ENCODE measurements at places on chromosomes 4 and X.
A peak's percentile ranks its signal among the peaks of the same experiment; 100 is the strongest.

DNA sequence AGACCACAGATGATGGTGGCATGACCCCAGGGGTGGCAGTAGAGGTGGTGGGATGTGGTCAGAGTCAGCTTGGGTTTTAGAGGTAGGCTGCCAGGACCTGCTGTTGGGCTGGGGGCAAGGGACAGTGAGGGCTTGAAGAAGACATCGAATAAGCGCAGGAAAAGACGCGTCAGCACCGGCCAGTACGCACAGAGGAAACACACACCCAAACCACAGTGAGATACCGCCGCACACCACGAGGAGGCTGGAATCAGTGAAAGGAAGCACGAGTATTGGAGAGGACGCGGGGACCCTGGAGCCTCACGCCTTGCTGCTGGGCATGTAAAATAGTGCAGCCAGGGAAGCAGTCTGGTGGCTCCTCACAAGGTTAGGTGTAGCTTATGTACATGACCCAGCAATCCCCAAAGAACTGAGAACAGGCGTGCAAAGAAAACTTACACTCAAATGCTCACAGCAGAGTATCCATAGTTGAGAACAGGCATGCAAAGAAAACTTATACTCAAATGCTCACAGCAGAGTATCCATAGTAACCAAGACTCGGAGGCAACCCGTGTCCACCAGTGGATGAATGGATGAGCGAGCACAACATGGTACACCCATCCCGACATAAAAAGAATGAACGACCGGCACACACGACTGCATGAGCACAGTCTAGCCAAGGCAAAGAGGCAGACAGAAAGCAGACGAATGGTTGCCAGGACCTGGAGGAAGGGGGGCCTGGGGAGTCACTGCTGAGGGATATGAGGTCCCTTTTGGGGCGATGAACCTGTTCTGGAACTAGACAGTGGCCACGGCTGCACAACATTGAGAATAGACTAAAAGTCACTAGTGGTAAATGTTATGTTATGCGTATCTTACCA lies 13.3 kb downstream of the PDZD4 start:
- no peak overlapping the region for H3K4me3 ChIP-seq
- H3K4me1 ChIP-seq: no peaks in the 10 kb centered on the region

DNA sequence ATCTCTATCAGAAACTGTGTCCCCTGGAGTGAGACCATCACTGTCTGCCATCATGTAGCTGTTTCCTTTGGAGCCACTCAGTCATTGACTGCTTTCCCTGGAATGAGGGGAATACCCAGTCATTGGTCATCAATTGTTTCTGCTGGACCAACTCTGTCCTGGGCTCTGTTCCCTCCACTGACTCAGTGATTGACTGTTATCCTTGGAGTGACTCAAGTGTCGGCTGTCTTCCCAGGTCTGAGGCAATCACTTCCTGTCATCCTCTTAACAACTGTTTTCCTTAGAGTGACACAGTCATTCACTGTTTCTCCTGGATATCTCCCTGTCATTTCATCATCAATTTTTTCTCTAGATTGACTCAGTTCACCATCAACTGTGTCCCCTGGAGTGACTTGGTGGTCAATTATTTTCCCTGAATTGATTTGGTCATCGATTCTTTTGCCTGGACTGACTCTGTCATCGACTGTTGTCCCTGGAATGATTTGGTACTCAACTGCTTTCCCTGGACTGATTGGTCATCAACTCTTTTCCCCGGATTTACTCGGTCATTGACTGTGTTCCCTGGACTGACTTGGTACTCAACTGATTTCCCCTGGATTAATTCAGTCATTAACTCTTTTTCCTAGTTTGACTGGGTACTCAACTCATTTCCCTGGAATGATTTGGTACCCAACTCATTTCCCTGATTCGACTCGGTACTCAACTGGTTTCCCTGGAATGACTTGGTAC lies 327.9 kb upstream of the VCX start:
- no peak overlapping the region for H3K4me3 ChIP-seq
- no peaks in the 10 kb centered on the region for H3K27me3 ChIP-seq
- H3K27ac ChIP-seq: no peak overlapping the region
- no peak for DNase-seq

DNA sequence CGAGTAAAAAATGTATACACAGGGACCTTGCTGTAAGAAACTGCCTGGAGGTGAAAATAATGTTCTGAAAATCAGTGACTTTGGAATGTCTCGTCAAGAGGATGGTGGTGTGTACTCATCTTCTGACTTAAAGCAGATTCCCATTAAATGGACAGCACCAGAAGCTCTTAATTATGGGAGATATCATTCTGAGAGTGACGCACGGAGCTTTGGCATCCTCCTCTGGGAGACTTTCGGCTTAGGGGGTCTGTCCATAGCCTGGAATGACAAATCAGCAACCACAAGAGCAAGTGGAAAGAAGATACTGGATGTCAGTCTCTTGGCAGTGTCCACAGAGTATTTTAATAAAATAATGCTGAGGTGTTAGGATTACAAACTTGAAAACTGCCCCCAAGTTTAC lies 129.4 kb downstream of the THOC2 start:
- no peak overlapping the region for H3K27ac ChIP-seq
- H3K36me3 ChIP-seq: peaks cover 22% of the 10 kb centered on the region
- no peaks in the 10 kb centered on the region for H3K4me1 ChIP-seq
- no peaks in the 10 kb centered on the region for H3K27me3 ChIP-seq
- DNase-seq: no peak

DNA sequence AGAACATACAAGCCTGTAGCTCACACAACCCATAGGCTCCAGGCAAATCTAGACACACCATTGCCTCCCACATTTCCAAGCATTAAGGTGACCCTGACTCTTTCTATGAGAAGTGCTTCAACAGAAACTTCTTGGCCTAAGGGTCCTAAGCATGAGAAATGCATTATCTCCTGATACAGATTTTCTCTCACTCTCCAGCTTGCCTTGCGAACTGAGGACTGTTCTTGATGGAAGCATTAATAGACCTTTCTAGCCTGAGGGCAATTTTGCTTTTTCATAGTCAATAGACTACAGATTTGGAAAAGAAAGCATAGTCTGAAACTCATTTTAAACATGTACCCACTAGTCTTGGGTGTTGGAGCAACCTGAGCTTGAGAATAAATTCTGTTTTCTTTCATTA lies 1801.3 kb upstream of the PCDH7 start:
- DNase-seq: no peak
- H3K4me1 ChIP-seq: no peaks in the 10 kb centered on the region
- H3K27ac ChIP-seq: no peak overlapping the region
- H3K36me3 ChIP-seq: no peaks in the 10 kb centered on the region

- H3K36me3 ChIP-seq: no peaks in the 10 kb centered on the region
- no peaks in the 10 kb centered on the region for H3K27me3 ChIP-seq
- no peak overlapping the region for H3K4me3 ChIP-seq
- peaks cover 23% of the 10 kb centered on the region for H3K4me1 ChIP-seq
- H3K27ac ChIP-seq: no peak overlapping the region
- DNase-seq: peak; percentile 61
These were observed 1.6 kb downstream of the HPGD start for GRCh38 chr4:174520660-174521059.

DNA sequence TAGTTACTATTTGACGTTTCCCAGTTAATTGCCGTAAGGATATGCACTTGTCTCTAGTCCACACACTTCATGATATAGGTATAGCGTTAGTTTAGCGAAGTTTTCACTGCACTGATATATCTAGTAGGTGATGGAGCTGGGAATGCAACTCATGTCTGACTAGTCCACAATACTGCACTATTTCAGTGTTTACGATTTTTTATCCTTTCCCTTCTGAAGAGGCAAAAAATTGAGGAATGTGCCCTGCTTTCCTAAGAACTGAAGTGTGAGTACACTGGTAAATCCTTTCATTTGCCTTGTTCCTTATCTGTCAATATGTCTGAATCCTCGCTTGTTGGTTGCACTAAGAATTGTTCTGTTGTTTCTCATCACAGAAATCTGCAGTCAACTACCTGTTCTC lies 1.0 kb downstream of the RPL36A start:
- DNase-seq: no peak
- H3K4me3 ChIP-seq: peak overlapping the region; percentile 71
- peak overlapping the region; percentile 77 for H3K27ac ChIP-seq
- peaks cover 7% of the 10 kb centered on the region for H3K4me1 ChIP-seq

- no peak for DNase-seq
- H3K27me3 ChIP-seq: peaks cover 61% of the 10 kb centered on the region
- no peak overlapping the region for H3K27ac ChIP-seq
- no peak overlapping the region for H3K4me3 ChIP-seq
These were observed 871 bp upstream of the SLITRK2 start for GRCh38 chrX:145816601-145817315.

DNA sequence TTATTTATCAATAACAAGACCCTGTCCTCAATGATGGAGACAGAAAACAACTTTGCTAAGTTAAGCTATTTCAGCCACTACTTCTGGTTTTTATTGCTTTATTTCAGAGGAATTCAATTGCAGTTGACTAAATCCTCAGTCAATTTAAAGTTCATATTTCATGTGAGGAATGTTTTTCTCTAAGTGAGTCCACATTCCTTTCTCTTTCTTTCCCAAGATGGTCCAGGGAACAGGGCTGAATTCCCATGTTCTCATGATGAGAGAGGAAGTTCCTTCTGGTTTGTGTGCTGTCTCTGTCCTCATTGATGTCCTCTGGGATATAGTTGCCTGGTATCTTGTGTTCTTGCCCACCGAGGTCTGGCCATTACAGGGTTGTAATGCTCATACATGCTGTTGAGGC lies 117.2 kb downstream of the SLIT2 start:
- H3K27me3 ChIP-seq: no peaks in the 10 kb centered on the region
- no peaks in the 10 kb centered on the region for H3K4me1 ChIP-seq
- no peaks in the 10 kb centered on the region for H3K36me3 ChIP-seq
- no peak for DNase-seq
- H3K27ac ChIP-seq: no peak overlapping the region

GRCh38 chrX:129642641-129643040 lies 12.1 kb downstream of the APLN start:
- peak; percentile 58 for DNase-seq
- H3K27ac ChIP-seq: no peak overlapping the region
- H3K4me3 ChIP-seq: no peak overlapping the region
- H3K4me1 ChIP-seq: no peaks in the 10 kb centered on the region

GRCh38 chrX:16931855-16932575 lies 14.4 kb upstream of the REPS2 start:
- no peak overlapping the region for H3K27ac ChIP-seq
- H3K36me3 ChIP-seq: no peaks in the 10 kb centered on the region
- H3K4me1 ChIP-seq: no peaks in the 10 kb centered on the region
- H3K4me3 ChIP-seq: no peak overlapping the region

DNA sequence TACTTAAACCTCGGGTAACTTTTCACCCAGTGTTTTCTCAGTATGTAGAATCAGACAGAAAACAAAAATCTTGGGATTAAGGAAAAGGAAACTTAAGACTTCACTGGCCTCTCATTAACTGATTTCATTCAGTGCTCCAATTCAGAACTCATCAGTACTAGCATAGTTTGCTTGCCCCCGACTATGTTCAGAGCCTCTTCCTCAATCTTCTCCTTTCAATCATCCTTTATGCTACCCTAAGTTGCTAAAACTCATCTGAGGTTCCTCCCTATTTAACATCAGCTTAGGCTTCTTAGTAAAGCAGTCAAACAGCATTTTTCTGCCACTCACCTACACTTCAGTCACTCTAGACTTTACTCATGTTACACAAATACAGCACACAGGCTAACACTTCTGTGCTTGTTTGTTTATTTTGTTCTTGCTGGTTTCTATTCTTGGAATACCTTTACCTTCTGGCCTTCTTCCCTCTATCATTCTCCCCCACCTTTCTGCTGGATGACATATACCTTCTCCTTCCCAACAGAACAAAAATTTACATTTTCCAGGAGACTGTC lies 163.0 kb upstream of the TLL1 start:
- H3K4me3 ChIP-seq: no peak overlapping the region
- no peaks in the 10 kb centered on the region for H3K36me3 ChIP-seq
- H3K27ac ChIP-seq: no peak overlapping the region
- no peaks in the 10 kb centered on the region for H3K4me1 ChIP-seq
- no peak for DNase-seq

- peaks cover 3% of the 10 kb centered on the region for H3K4me1 ChIP-seq
- no peaks in the 10 kb centered on the region for H3K36me3 ChIP-seq
- no peaks in the 10 kb centered on the region for H3K27me3 ChIP-seq
- H3K27ac ChIP-seq: no peak overlapping the region
- no peak for DNase-seq
These were observed 36.4 kb downstream of the TMEM150C start for GRCh38 chr4:82525307-82525911.

GRCh38 chr4:138673053-138673452 lies 342.5 kb upstream of the NOCT start:
- no peak overlapping the region for H3K27ac ChIP-seq
- no peak for DNase-seq
- no peak overlapping the region for H3K4me3 ChIP-seq
- no peaks in the 10 kb centered on the region for H3K36me3 ChIP-seq

DNA sequence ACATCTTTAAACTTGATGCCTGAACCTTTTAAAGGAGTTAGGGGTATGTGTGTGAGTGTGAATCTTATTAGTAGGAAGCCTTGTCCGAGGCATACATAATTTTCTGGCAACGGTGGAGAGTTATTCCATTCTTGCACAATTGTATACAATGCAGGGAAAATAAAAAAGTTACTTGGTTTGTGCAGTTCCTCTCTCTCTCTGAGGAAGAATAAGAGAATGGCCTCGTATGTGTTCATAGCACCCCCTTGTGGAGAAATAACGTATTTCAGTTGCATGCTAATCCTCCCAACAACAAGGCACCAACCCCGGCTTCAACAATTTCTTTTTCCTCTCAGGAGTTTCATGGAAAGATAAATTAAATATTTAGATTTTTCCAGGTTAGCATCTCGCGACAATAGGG lies 33.7 kb upstream of the FGF13 start:
- no peaks in the 10 kb centered on the region for H3K4me1 ChIP-seq
- H3K27ac ChIP-seq: no peak overlapping the region
- no peak overlapping the region for H3K4me3 ChIP-seq
- peak; percentile 41 for DNase-seq
- no peaks in the 10 kb centered on the region for H3K36me3 ChIP-seq

DNA sequence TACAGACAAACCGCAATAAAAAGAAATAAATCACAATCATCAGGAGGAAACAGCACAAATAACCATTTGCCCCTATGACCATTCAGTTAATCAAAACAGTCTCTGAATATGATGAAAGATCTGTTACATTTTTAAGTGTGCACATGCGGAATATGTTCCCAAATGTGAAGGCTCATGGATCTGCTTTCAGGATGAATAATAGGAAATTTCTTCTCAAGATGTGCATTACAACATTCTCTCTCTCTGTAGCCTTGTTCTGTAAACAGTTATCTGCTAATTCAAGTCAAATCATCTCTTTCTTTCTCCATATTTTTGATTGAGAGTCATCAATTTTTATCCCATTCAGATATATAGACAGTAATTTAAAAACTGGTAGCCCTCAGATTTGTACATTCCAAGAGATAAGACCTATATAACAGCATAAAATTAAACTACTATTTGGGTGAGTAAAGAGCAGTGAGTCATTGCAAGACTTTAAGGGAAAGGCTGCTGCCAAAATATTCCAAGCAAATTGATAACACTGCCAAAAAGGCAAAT lies 433.9 kb upstream of the ATOH1 start:
- H3K27me3 ChIP-seq: no peaks in the 10 kb centered on the region
- H3K4me3 ChIP-seq: no peak overlapping the region
- H3K36me3 ChIP-seq: no peaks in the 10 kb centered on the region
- H3K27ac ChIP-seq: no peak overlapping the region
